ENCODE measurements at places on chromosomes 7 and 10.

- DNase-seq = no peak
Measured at GRCh38 chr7:43878867-43879266, 9.6 kb upstream of the MRPS24 start.

DNA sequence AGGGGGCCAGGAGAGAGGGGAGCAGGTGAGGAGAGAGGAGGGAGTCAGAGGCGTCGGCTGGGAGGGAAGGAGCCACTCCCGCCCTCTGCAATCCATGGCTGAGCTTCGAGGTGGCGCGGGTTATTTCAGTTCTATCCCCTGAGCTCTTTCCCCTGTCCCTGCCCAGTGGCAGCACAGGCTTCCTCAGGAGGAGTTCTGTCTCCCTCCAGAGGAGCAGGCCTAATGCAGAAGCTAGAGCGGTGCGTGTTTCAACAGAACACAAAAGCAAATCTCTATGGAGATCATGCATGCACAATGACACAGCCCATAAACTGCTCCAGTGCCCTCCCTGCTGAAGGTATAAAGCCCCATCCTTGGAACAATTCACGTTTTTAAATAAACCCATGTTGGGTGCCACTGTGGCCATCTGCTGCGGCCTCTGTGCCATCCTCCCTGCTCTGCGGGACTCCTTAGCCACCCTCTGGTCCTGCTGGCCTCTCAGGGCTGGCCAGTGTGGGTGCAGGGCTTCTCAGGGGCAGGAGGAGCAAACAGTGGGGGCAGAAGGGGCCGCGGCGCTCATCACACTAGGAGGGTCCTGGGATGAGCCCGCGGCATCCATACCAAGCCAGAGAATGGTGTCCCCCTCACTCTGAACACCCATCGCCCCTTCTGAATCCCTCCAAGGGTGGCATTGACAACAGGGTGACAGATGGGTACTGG is 192.6 kb upstream of the LYZL2 start:
- no peak for DNase-seq

DNA sequence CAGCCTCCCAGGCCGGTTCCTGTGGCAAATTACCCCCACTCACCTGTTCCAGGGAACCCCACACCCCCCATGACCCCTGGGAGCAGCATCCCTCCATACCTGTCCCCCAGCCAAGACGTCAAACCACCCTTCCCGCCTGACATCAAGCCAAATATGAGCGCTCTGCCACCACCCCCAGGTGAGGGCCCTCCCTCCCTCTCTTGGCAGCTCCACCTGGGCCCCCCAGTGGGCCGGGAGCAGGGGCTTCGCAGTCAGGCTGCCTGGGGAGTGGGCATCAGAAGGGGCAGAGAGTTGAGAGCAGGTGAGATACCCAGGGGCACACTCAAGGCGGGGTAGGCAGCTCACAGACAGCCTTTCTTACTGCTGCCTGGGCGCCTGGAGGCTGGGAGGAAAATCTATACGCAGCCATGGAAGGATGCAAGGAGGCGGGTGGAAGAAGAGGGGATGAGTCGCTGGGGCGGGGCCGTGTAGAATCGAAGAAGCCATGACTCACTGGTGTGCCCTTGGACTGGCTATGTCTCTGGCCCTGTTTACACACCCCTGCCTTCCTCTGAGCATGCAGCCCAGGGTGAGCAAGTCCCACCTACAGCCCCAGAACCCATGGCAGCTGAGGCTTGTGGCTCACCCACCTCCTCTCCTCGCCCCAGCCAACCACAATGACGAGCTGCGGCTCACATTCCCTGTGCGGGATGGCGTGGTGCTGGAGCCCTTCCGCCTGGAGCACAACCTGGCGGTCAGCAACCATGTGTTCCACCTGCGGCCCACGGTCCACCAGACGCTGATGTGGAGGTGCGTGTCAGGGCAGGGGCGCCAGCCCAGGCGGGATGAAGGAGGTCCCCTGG is 48.6 kb upstream of the PPIF start:
- DNase-seq = peak; percentile 77

- DNase-seq = no peak
Measured at GRCh38 chr10:8431511-8431910, 377.0 kb downstream of the GATA3 start.

DNA sequence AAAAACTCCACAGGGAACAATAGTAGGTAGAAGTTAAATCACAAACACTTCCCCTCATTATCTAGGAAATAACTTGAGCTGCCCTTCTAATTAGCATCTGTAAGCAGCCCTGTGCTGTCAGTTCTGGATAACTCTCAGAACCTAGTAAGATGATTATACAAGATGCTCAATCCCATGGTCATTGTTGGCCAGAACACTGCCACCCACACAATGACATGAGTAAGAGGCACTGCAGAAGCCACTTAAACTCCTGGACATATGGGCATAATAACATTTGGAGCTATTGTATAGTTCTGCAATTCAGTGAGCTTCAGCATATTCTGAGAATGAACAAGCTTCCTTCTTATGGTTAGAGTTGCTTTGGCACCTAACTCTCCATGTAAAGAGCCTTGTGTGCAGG is 153.8 kb downstream of the PLPP4 start:
- peak; percentile 60 for DNase-seq

All from inflammatory macrophage (primary cell).